NCI-H2081 treated with DMSO at 0.1 percent for 48 hours (cell line): ENCODE measurements at places on chromosomes 11 and 22.

- no peak for DNase-seq
These were observed 29.8 kb downstream of the LMO1 start for GRCh38 chr11:8233691-8234424.

DNA sequence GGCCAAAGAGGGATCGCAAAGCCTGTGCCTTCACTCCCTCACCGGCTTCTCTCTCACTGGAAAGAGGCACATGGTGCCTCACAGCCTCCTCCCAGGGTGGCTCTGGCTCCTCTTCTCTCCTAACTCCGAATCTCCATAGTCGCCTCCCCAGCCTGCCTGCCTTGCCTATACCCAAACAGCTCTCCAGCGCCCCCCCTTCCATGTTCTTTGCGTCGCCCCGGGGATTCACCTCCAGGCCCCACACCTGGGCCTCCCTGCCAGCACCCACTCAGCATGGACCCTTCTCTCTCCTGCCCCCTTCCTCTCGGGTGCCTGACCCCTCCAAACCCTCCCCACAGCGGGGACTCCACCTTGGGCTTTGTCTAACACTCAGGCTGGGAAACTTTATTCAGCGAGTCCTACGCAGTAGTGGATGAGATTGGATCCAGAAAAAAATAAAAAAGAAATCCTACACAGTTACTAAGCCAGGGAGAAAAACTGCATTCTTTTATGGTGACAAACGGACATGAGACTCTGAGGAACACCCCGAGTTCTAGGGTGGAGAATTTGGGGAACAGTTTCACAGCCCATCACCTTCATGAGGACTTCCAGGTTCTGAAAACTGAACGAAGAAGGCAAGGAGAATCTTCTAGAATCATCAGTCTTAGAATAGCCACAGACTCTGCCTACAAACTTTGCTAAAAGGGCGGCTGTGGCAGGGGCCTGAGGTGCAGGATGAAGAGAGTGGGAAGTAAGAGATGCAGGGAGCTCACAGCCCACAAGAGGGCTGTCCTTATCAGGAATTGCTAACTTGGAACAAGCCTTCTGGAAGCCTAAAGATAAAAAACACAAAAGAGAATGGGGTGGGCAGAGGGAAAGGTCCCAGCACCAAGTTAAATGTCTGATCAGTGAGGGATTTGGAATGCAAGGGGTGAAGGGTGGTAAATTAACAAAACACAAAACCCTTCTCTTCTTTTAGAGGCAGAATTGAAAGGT is 5.3 kb downstream of the PPM1F start:
- DNase-seq, result no peak

DNA sequence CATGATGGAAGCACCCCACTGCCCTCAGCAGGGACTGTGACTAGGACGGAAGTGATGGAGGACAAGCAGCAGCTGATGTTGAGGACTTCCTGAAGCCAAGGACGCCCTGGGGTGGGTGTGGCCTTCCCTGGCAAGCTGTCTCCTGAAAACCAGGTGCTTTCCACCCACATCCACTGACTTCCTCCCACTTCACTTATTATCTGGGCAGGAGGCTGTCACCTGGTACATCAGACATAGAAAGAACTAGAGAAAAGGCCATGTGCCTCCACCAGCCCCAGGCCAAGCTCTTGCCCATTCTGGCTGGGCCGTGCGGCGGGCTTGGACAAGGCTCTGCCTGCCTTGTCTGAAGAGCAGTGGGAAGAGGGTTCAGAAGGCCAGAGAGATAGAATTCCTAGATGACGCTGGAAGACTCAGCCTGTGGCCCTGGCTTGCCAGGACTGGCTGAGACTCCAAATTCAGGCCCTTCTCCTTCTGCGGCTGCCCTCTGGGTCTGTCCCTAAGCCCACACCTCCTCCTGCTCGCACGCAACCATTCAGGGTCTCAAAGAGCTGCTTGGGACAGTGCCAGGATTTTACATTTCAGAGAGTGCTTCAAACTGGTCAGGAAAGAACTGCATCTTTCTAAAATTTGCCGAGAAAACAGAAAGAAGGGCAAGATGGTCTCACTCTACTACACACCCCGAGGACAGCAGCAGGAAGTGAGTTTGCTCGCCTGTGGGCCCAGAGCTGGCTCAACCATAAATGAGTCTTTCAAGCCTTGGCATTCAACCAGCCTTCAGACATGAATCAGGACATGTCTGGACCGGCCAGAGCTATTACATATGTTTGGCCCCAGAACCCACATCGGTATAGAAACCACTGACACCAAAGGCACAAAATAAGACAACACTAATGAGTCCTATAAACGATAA is 13.3 kb downstream of the ARHGAP1 start:
- DNase-seq, result no peak

- no peak for DNase-seq
These were observed 1344.0 kb upstream of the RAG2 start for GRCh38 chr11:37942081-37942480.
